ENCODE measurements at places on chromosomes 5 and 9.

GRCh38 chr5:142527664-142528295 lies 158.1 kb downstream of the FGF1 start:
- DNase-seq, result no peak

- no peak for DNase-seq
These were observed 103.9 kb downstream of the LHFPL2 start for GRCh38 chr5:78544561-78545201.

GRCh38 chr5:136133222-136133921 lies 727 bp downstream of the SMAD5 start:
- DNase-seq, result peak; percentile 69

GRCh38 chr5:160198841-160199409 lies 30.4 kb upstream of the FABP6 start:
- DNase-seq, result no peak

DNA sequence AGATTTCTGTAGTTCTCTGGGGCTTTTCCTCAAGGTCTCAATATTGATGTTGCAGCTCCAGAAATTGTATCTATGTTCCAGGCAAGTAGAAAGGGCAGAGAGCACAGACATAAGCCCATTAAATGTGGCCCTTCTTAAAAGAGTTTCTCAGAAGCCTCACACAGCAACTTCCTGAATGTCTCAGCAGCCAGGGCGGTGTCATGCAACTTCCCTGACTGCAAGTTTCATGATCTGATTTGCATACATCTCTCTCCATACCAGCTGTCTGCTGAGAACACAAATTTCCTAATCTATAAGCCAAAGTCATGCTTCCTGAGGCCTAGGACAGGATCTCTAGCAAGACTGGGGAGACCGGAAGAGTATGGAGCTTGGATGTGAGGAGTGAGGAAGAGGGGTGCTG lies 13.0 kb downstream of the RGS7BP start:
- DNase-seq, result no peak

DNA sequence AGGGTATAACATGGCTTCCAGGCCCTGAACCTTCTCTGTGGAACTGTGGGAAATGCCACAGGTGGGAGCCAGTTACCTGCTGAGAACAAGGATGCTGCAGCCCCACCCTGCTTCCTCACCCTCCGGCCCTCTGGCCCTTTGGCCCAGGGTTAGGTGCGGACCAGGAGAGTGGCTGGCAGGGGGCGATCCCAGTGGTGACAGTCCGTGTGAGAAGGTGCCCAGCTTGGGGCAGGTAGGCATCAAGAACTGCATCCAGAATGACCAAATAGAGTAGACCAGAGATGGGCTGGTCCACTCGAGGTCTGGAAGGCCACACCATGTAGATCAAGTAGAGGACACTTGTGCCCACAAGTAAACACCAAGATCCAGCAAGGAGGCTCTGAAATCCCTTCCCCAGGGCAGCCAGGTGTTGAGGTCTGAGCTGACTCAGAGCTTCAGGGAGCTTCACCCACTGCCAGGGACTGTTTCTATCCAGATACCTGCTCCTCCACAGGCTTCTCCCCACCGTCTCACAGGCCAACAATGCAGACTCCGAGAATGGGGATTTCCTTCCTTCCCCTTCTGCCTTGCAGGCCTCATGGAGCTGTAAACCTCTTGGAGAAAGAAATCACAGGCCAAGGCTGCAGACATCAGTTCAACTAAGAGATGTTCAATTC lies 61.4 kb upstream of the ZSWIM6 start:
- DNase-seq, result no peak

DNA sequence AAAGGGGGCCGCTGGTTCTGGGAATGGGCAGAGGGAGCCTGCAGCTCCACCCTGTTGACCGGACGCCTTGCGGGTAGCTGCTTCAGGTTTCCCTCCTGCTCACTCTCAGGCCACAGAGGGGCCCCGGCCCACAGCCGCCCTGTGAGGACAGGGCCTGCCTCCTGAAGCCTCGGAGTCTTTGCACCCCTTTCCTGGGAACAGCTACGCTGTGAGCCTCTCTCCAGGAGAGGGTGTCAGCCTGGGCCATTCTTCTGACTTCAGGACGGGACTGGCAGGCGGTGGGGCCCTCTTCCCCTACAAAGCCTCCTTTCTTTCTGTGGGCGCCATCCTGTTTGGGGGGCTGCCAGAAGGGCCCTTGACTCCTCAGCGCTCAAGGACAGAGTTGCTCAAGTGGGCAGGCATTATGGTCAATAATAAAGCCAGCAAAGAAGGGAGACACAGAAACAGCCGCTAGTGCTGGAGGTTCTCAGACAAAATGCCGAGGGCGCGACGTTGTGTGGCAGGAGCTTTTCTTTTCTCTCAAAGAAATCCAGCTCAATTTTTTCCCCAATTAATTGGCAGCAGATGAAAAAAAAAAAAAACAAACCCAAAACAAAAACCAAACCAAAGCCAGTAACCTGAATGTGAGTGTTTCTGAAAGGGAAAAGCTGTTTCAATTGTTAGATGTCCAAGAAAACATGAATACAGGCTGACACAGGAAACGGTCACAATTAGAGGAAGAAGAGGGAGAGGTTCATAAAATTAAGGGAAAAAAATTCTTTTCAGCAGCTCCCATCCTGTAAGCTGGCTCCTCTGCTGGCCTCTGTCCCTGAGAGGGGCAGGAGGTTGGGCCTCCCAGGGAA lies 12.8 kb upstream of the SLC25A51 start:
- DNase-seq, result peak; percentile 62

GRCh38 chr9:118418887-118419565 lies 714.8 kb downstream of the TLR4 start:
- DNase-seq, result no peak

DNA sequence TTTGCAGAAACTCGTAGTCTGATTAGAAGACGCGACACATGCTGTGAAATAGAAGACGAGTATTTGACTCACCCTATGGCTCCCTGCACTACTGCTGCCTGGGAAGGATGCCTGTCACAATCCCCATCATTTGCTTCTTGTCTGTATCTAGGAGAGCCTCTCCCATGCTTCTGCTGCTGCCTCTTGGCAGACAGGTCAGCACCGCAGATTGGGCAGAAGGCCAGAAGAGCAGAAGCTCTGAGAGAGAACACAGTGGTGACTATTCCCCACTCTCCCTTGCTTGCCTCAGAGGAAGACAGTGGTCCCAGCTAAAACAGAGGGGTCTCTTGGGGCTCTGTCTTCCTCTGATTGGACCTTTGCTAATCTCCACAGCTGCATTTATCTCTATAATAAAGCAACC lies 84.0 kb upstream of the SMIM32 start:
- no peak for DNase-seq

DNA sequence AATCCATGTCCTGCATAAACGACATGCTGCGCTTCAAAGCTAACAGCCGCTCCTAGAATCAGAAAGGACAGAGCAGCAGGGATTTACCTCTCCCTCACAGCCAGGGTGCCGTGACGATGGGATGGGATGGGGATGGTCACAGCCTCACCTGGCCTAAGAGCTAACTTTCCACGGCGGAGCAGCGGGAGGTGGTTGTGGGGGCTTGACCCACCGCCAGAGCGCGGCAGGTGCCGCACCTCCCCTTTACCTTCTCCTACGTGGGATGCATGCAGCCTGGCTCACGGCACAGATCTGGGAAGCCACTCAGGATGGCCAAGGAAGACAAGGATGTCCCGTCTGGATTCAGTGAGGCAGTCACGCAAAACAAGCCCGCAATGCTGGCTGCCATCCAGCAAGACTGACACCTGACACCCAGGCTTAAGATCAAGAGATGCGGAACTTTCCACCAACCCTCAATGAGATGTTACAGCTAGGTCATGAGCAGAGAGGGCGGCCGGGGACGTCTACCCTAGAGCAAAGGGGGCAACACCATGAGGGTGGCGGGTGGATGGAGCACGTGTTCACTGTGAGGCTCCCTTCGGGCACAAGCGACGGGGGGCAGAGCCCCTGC lies 5.8 kb downstream of the BRD9 start:
- DNase-seq, result no peak

DNA sequence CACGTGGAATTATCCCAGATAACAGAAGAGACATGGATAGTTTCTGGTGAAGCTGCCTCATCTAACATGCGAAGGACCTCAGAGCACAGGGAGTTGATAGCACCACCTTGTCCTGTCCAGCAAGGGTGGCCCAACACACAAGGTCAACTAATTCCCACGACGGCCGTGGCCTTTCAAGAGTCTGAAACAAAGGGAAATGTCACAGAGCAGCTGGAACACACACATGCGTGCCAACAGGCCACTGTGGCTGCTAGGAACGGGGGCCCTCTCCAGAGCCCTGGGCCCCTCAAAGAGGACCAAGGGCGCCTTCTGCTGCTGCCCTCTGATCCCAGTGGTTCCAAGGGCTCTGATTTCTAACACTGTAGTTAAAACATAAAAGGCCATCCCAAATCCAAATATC lies 50.7 kb downstream of the SECISBP2 start:
- no peak for DNase-seq

GRCh38 chr9:115213818-115214334 lies 95.9 kb upstream of the TNC start:
- no peak for DNase-seq

DNA sequence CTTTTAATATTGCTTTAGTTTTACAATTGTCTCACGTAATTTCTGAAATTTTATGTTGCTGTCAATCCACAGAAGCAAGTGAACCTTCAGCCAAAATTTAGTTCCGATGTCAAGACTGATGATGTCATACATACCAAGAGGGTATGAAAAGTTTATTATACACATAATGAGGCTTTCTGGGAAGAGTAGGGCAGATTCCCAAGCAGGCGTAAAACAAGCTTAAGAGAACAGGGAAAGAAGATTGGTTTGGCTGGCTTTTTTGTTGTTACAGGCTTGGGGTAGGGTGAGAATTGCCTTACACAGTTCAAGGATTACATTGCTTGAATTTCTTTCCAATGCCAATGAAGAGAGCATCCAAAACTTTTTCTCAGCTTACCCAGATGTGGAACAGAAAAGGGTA lies 1962.9 kb upstream of the CDH6 start:
- no peak for DNase-seq

DNA sequence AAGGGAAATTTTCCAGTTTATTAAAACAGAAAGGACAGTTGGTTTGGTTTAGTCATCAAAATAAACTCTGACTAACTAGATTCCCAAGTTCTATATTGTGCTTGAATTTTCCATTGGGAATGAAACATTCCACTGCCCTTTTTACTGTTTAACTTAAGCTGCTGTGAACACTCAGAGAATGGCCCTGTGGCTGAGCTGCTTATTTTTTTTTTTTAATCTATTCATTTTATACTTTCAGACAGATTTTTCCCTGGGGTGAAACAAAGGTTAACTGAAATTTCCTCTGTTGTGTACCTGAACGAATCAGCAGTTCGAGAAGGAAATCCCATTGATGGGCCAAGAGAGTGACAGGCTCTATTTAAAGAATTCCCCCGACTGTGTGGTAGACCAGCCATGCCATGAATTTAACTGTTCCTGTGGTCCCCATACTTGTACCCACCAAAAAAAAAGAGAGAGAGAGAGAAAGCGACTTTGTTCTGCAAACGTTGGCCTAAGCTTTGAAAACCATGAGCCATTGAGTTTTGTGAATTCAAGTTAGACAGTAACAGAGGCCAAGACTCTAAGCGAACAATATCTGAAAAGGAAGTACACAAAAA lies 138.7 kb upstream of the GRHPR start:
- no peak for DNase-seq

DNA sequence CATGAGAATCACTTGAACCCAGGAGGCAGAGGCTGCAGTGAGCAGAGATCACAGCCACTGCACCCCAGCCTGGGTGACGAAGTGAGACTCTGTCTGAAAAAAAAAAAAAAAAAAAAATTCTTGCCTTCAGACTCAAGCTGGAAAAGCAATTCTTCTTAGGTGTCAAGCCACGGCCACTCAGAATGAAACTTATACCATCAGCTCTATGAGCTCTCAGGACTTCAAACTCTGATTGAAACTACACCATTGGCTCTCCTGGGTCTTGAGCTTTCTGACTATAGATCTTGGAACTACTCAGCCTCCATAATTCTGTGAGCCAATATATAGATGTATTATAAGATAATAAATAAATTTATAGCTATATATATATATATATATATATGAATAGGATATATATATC lies 12.9 kb upstream of the FGF10 start:
- DNase-seq, result no peak

DNA sequence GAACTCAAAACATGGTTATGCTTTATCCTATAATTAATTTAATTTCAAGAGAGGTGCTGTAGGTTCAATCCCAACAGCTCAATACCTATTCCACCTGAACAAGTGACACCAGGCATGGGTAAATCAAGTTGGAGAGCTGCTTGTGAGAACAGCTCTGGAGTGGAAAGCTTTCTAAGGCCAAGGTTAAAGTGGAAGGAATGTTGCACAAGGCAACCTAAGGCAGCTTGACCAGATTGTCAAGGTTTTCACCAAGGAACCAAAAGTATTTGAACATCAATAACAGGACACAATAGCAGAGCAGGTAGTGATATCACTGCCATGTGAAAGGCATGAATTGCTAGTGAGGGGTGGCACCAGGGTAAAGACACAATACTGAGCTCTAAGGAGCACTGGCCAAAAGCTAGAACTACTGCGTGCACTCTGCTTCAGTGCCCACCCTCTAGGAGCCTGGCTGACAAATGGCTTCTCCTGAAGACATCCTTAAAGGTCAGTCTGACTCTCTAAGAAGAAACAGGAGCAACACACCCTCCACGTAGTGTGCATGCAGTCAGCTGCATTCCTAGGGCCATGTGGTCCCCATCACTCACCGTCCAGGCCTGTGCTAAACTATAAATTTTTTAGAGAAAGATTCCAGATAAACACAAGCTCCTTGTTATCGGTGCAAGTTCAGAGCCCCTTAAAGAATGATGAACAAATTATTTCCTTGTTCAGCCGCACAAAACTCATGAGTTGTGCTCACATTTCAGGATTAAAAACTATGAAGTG lies 677.7 kb upstream of the KLF4 start:
- no peak for DNase-seq

GRCh38 chr5:152303841-152304240 lies 101.2 kb downstream of the NMUR2 start:
- no peak for DNase-seq

DNA sequence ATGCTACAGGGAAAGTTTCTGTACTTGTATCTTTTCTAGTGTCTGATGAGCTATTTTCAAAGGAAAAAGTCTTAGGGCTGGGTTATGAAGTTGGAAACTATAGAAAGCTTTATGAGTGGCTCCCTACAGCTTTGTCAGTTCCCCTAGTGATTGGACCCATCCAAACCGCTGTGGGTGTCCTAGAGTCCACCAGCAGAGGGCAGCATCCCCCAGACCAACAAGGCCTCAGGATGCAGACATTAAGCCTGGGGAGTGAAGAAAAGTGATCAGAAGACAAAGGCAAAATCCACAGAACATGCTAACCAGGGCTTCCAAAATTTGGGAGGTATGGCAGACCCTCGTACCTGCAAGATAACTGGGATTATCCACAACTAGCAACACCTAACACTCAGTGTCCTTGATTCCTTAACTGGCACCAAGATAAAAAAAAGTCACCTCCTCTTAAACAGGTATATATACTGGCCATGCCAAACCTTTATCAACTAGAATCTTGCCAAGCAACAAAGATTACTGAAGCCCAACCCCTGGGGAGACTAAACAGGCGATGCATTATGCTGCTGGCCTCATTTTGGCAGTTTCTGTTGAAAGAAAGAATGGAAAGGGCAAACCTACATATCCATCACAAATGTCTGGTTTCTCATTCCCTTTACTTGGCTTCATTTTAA lies 110.4 kb upstream of the NR5A1 start:
- peak; percentile 72 for DNase-seq
